ENCODE measurements at places on chromosomes 7 and 10.

DNA sequence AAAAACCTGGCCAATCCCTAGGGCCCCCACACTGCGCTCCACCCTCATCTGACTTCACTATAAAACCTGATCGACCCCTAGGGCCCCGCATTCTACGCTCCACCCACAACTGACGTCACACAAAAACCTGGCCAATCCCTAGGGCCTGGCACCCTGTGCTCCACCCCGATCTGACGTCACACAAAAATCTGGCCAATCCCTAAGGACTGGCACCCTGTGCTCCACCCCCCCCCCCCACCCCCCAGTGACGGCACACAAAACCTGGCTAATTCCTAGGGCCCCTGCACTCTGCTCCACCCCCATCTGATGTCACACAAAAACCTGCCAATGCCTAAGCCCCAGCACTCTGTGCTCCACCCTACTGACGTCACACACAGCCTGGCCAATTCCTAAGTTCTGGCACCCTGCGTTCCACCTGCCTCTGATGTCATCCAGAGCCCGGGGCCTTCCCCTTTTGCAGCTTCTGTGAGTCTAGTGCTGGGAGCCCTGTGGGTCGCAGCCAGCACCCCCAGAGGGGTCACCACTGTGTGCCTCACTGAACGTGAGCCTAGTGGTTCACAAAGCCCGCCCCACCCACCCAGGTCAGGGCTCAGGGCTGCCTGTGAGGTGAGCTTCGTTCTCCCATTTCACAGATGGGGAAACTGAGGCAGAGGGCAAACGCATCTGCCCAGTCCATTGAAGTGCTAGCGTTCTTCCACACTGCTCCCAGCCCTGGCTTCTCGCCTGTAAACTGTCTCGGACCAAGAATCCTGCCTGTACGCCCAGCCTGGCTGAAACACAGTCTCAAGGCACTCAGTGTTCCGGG is 40.6 kb downstream of the MICALL2 start:
- DNase-seq = peak; percentile 45

- no peak for DNase-seq
These were observed 10.6 kb upstream of the LIPM start for GRCh38 chr10:88791924-88792323.

DNA sequence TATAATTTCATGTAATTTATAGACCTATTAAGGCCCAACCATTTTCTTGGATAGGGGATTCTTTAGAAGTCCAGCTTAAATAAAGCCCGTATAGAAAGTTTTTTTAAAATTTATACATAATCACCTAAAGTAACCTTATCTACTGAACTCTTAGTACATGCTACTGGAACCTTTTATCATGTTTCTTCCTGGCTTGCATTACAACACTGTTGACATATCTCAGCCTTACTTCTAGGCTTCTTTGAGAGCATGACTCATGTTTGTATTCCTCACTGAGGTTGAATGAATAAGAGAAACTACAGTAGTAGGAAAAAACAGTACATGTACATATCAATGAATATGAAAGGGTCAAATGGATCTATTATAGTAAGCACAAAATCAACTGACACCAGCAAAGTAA is 8.2 kb upstream of the MAGI2 start:
- DNase-seq = no peak

DNA sequence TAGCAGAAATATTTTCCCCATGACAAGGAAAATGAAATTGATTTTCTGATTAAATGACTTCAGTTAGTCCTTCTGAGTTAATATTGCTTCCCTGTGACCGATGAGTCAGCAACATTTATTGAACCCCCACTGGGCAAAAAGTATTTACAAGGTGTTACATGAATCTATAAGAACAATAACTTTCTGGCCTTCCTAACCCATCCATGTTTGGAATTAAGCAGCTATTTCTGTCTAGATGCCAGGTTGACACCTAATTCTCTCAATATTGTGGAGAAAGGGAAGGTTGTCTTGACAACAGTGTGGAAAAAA is 112.9 kb upstream of the JAZF1 start:
- no peak for DNase-seq

GRCh38 chr10:118957443-118957825 is 72.1 kb upstream of the NANOS1 start:
- no peak for DNase-seq

DNA sequence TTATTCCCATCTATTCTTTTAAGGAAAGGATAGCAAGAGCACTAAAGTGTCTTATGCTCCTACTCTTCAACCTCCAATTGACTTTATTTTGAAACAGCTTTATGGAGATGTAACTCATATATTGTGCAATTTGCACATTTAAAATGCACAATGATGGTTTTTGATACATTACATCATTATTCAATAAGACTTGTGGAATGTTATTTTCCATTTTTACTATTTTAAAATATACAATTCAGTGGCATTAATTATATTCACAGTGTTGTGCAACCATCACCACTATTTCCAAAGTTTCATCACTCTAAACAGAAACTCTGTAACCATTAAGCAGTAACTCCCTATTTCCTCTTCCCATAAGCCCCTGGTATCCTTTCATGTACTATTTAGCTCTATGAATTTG is 489.8 kb downstream of the NEBL start:
- DNase-seq = peak; percentile 85

DNA sequence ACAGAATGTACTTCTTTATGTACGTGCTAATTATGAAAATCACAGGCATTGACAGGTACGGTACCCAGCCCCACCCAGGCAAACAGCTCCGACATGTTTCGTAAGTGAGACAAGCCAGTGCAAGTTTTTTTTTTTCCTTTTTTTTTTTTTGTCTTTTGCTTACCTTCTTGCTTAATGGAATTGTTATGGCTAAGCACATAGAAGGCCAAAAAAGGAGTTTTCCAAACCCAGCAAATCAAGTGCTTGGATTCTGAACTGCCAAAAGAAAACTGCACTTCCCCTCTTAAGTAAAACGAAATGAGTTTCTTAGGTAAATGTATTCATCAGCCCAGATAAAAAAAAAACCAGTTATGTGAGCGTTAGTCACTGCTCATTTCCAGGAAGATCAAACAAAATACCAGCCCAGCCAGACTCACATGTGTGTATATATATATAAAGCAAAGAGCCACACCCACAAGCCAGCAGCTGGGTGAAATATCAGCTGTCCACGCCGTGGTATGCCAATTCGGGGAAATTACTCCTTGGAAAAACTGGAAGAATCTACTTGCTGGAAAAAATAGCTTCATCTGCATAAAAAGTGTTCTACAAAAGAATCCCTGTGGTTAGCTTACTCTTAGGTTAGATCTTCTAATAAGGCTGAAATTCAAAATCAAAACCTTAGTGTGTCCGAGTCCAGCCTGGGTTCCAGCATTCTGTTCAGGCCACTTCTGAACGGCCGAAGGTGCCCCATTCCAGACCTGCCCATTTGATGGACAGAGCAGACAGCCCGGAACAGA is 8.0 kb downstream of the KLF6 start:
- DNase-seq = peak; percentile 59

DNA sequence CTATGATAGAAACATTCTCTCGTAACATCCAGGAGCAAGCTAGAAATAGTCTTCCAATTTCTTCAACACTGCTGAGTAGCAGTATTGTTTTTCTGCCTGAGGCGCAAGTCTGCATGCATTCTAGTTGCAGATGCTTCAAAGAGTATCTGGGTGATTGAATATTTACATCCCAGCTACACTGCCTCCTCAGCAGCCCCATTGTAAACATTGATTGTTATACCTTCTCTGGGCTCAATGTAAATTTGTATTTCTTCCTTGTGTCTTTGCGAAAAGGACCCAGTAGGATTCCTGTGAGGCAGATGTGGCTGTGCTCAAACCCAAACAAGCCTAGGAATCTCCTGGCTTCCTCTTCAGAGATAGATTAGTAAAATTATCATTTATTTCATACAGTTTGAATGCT is 320.7 kb downstream of the CDC14C start:
- no peak for DNase-seq

GRCh38 chr7:152859781-152860191 is 100.2 kb downstream of the ACTR3B start:
- no peak for DNase-seq

DNA sequence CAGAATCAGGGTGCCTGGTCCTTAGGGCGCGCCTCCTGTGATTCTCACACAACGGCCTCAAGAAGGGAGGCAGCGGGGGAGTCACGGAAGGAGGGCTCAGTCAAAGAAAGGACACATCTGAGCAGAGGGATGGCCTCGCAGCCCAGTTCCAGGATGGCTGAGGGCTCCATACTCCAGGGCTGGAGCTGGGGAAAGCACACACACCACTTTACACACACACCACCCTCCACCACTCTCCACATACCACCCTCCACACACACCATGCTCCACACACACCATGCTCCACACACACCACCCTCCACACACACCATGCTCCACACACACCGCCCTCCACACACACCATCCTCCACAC is 22.2 kb downstream of the PRKAG2 start:
- no peak for DNase-seq

GRCh38 chr10:103685880-103686669 is 169.3 kb downstream of the SH3PXD2A start:
- peak; percentile 56 for DNase-seq

- peak; percentile 19 for DNase-seq
These were observed 224.6 kb upstream of the NRP1 start for GRCh38 chr10:33559105-33559504.

DNA sequence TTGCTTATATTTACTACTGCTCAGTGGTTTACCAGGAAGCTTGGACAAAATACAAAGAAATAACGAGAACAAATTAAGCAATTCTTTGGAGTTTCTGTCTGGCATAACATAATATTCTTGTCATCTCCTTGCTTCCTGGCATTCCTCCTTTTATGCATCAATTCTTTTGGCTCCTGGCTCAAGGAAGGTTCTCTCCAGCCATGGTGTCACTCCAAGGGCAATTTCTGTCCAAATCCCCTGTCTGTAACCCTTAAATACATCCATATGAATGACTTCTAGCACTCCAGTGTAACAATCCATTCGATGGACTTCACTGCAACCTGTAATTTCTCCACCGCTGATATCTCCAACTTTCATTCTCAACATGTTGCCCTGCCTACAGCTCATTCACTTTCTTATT is 617.7 kb upstream of the ANKRD30A start:
- no peak for DNase-seq

DNA sequence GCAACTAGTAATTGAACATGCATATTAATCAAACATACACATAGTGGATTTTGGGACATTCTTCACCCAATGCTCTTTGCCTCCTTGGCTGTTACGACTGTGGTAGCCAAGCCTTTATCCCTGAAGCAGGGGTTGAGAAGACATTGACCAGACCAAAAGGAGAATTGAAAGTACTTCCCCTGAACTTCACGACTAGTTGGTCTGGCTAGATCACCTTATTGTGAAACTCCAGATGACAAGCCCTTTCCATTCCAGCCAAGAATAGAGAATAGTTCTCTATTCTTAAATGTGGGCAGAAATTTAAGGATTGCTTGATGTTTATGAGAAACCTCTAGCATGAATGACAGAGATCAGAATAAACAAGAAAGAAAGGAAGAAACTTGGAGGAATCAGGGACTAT is 97.0 kb downstream of the LRMDA start:
- DNase-seq = peak; percentile 95

GRCh38 chr10:58775960-58776567 is 263.4 kb downstream of the BICC1 start:
- DNase-seq = no peak

DNA sequence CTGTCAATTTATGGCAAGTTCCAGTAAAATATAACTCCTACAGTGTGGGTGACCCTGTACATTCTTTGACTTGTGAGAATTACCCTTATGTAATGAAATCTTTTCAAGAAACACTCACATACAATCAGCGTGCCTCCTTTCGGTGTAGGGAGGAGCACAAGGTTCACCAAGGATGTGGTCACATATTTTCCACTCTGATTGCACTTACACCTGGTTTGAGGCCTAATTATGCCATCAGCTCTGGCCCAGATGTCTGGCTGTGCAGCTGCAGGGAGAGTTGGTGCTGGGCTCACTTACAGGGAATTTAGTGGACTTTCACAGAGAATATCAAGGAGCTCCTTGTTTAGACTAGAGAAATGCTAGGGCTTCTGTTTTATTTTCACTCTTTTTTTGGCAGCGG is 146.0 kb upstream of the STEAP4 start:
- no peak for DNase-seq

GRCh38 chr7:37916017-37916672 is 472 bp downstream of the SFRP4 start:
- no peak for DNase-seq

DNA sequence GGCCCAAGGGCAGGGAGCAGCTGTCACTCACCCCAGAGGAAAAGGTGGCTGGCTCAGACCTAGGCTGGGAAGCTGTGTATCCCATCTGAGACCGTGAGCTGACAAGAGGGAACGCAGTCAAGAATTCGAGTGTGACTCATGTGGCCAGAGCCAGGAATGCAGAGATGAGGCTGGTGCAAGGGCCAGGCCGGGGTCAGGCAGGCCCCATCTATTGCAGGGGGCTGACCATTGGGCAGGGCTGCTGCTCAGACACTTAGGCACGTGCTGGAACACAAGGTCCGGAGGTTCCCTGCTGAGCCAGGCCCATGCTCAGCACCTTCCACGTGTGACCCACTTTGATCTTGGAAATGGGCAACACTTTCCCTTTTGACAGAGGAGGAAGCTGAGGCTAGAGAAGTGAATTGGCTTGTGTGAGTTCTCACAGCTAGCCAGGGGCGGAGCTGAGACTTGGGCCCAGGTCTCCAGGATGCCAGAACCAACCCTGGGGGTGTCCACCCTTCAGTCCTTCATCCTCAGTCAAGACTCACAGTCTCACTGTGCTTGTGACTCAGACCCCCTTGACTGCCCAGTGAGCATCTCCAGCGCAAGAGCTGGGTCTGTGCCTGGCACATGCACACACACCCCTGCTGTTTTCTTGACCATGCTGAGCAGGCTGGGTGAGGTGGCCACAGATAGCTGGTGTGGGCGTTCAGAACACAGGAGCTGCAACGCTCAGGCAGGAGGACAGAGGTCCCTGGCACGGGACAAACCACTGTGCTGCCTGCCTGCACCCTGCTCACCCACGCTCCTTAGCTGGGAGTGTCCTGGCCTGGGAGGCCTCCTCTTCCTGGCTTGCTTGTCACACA is 47.6 kb upstream of the PPIF start:
- DNase-seq = no peak

- peak; percentile 74 for DNase-seq
These were observed 58.1 kb downstream of the CTBP2 start for GRCh38 chr10:125102246-125102645.

DNA sequence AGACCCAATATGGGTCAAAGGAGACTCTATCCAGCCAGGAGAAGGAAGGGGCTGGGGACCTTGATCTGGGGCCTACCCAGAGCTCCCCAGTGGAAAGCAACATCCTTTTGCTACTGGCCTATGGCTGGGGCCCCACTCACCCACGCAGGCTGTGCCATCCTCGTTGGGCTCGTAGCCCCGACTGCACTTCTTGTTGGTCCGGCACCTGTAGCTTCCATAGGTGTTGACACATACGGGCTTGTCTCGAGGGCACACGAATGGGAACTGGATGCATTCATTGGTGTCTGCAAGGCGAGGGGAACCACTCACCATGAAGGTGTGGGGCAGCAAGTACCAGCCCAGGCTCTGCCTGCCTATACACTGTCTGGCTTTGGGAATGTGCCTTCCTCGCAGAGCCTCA is 30.5 kb downstream of the GOLGA7B start:
- no peak for DNase-seq

DNA sequence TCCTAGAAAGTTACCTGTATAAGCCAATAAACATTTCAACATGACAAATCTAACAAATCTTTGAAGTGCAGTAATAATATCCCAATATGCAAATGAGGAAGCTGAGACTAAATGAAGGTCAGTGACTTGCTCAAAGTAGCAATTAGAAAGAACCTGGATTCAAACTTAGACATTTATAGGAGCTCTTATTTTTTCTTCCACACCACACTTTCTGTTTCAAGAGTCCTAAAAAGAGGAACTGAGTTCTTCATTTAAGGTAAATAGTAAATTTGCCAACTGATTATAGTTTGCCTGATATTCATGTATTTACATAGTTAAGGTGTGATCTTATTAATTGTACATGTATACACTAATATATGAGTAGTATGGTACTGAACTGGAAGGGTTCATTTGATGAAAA is 44.0 kb downstream of the KLHDC10 start:
- peak; percentile 7 for DNase-seq
